ENCODE measurements at places on chromosomes 11 and 22. TPM values are rescaled to one million over a fixed set of nuclear protein-coding genes. Genes with fewer than 3 reads are reported as not detected.

Gene SHANK3
- total RNA-seq: 1.2 TPM

Gene RSF1
- 18.4 TPM for total RNA-seq

Gene SCGB1C1
- total RNA-seq: not detected

- no peak for DNase-seq
These were observed 4.5 kb upstream of the MUC5B start for GRCh38 chr11:1218256-1218787.

DNA sequence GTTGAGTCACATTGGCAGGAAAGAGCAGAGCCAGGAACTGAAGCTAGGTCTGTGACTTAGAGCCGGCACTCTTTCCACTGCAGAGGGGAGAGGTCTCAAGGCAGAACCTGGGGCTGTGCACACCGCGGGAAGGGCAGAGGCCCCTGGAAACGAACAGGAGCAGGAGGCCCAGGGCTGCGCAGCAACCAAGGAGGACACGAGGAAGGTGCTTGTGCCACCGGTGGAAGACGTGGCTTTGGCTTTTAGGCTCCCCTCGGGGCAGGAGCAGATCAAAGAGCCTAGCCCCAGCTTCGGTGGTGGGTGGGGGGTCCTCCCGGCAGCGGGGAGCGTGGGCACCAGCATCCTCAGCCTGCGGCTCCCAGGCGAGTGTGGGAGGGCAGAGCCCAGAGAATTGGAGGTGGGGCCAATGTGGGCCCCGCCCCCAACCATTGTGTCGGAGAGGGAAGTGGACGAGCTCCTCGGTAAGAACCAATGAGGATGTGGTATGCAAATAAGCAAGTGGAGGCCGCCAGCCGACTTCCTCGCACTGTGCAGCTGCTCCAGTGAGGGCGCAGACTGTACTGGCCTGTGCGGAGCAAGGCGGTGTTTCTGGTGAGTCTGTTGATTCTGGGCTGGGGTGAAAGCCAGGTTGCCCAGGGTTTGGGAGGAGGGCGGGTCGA, at the start of gene CCDC116:
Gene CCDC116 (plus strand): TSS at position 524 of the 659 bp plus-strand sequence. CDS start 422 bp downstream, outside the sequence.
- DNase-seq: no peak

DNA sequence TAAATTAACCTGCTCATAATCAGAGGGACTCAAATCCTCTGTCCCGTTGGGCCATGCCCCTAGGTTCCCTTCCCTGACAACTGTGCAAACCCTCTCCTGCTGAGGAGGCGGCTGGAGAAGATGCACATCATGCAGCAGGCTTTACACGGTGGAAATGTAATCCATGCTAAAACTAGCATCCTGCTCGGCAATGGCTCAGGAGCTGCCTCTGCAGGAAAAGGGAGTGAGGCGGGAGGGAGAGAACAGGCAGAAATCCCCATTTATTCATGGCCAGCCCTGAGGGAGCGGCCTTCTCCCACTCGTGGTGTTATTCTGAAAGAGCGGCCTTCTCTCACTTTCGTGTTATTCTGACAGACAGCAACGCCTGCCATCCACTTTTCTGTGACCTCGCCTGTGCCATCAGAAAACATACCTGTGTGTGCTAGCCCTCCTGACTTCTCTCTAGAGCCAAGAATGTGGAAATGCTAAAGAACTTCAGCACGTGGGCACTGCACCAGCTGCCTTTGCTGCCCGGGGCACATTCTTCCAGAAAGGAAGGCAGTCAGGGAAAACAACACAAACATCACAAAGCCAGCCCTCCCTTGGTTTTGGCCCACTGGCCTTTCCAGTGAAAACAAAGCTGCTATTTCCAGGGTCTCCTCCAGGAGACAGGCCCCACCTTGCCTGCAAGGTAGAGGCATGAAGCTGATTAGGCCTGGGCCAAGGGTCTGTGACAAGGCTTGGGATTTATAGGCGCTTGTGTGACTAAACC, 62.9 kb upstream of the BID start:
- no peak for DNase-seq

DNA sequence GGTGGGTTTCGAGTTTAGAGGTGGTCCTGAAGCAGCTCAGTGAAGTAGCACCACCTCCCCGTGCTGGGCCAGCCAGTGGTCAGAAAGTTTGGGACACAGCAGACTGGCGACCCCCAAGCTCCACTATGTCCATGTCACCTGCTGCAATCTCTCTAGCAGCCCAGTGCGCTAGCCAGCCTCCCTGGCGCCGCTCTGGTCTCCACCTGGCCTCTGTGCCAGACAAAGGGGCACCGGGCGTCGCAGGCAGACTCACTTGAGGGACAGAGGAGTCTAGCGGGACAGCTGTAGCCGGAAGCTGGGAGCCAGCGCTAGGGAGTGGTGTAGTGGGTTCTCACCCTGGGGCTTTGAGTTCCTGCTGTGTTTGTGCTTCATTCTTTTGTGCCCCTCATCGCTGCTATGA, 25.5 kb downstream of the MYBPC3 start:
- DNase-seq: no peak

DNA sequence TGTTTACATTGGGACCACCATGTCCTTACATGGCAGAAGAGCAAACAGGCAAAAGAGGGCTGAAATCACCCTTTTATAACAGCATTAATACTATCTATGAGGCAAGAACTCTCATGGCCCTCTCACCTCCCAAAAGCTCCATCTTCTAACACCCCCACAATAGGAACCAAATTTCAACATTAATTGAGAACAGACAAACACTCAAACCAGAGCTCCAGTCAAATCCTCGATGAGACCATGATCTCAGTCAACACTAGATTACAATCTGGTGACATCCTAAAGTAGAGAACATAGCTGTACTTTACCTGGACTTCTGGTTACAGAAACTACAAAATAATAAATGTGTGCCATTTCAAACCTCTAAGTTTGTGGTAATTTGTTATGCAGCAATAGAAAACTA, 25.1 kb downstream of the OR2AG2 start:
- no peak for DNase-seq

GRCh38 chr11:126753990-126754389, 246.6 kb downstream of the KIRREL3 start:
- no peak for DNase-seq
